ENCODE measurements at places on chromosomes 3 and 15.
A peak's percentile ranks its signal among the peaks of the same experiment; 100 is the strongest.

DNA sequence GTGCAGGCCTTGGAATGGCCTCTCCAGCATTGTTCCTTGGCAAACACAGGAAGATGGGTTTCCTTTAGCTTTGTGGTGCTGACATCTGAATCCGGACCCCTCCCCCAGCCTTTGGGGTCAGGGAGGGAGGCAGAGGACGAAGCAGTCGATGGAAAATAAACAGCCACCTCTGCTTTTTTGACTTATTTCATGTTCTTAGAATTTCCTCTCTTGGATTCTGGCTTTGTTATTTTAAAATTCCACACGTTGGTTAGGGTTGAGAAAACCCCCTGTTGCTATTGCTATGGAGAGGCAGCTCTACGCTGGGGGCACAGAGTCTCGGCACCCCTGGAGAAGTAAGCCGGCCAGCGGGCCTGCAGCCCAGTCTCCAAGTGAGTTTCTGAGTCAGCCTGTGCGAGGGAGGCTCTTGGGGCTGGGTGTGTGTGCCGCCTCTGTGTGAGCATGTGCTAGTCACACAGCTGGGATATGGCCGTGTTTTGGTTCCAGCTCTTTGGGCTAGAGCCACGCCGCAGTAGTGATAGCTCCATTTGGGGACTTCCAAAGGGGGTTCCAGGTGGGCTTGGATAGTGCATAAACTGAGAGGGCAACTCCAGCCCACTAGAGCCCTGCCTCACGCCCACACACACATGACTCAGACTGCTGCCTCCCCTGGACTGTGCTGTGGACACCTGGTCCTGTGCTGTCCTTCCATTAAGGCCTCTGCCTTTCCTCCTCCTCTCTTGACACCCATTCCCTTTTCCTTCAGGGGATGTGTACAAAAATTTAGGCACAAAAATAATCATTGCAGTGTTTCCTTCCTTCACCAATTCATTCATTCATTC is 58.8 kb downstream of the AMOTL2 start:
- no peak for DNase-seq

GRCh38 chr3:133910422-133910821 is 14.7 kb upstream of the RAB6B start:
- no peak for DNase-seq

DNA sequence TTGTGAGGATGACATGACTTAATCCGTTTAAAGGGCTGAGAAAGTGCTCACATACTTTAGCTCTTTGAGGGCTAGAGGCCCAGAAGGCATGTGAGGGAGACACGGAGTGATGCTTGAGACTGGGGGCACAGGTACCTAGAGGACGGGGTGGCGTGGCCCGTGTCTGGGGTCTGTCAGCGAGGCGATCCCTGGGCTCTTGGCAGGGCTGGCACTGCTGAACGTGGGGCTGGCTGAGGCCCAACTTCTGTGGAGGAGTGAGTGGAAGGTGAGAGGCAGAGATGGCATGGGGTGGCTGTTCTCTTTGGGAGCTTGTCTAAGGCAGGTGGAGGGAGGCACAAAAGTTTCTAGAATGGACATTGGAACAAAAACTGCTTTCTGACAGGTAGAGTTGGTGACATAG is 9.5 kb downstream of the SEMA4B start:
- DNase-seq: no peak

DNA sequence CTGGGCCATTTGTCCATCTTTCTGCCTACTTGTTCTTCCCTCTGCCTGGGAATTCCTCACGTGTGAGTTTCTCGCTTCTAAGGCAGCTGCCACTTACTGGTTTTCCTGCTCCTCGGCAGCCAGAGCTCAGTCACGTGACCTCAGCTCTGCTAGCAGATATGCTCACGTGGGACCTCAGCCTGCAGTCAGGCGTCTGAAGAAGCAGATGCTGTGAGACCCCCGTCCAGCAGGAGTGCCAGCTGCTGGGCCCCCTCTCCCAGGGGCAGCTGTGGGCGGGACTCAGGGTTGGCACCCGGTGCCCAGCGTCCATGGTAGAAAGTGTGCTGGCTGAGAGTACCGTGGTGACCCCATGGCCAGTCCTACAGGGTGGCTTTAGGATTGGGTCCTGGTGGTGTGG is 161.3 kb upstream of the TLE3 start:
- no peak for DNase-seq

GRCh38 chr15:77897896-77898406 is 179.6 kb downstream of the TBC1D2B start:
- no peak for DNase-seq

- peak; percentile 98 for DNase-seq
Measured at GRCh38 chr3:115790759-115791158, 167.4 kb downstream of the GAP43 start.

GRCh38 chr3:13787533-13788132 is 92.2 kb downstream of the WNT7A start:
- DNase-seq: no peak

DNA sequence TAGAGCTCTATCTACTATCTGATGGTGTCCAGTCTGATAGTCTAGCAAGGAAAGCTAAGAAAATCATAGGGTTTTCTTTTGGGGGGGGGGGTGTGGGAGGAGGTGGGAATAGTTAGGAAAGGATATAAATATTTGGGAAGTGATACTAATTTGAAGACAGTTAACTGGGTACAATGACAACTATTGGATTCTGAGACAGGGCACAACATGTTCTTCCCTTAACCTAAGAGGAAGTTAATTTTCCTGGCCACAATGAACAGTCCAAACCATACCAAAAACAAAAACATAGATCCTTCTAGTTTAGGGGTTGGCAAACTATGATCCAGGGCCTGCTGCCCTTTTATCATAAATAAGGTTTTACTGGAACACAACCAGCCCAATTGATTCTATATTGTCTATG is 10.0 kb upstream of the HCLS1 start:
- DNase-seq: no peak

DNA sequence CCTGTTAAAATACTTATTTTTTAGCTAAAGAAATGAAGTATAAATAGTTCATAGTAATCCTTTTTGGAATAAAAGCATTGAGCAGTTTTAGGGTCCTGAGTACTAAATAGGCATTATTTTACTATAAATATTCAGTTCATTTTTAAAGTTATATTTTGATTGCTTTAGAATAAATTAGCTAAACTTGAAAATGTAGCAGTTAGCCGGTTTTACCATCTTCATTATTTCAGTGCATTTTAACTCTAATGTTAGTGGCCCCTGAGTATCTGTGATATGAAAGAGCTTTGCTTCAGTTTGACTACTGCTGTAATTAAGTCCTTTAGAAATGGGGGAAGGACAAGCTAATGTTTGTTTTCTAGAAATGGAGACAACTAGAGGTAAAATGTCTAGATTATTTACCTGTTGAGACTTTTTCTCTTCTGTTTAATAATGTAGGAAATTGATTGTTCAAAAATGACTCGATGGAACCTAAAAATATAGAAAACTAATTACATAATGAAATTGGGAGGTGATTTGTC is 3.6 kb downstream of the SMC4 start:
- no peak for DNase-seq

GRCh38 chr3:56955492-56956111 is 104.9 kb upstream of the SPATA12 start:
- no peak for DNase-seq

GRCh38 chr3:98328933-98329332 is 24.7 kb upstream of the OR5K4 start:
- DNase-seq: no peak

DNA sequence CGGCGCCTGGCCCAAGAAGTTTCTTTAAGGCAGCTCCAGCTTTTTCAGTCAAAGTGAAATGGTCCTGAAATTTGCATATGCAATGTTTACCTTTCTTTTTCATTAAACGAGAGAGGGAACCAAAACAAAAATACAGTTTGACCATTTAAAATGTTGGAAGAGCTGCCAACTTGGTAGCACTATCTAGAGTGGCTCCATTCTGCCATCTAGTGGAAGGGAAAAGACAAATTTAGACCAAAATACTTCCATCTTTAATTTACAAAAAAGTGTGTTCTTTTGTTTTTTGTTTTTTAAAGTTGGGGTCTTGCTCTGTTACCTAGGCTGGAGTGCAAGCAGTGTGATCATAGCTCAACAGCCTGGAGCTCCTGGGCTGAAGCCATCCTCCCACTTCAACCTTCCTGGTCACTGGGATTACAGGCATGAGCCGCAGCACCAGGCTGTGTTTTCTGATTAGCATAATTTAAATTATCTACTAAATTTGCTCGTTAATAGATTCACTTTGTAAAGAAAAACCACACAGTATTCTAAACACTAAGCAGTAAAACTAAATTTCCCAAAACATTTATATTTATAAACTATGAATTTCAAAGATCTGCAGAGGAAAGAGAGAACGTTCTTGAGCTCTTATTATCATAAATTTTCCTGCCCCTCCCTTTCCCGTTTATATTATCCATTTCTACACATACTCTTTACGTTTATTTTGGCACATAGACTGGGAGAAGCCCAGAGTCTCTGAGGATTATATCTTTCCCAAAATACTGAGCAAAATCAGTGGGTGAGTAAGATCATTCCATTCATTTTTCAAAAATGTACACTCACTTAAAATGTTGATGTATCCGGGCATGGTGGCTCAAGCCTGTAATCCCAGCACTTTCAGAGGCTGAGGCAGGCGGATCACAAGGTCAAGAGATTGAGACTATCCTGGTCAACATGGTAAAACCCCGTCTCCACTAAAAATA is 15.4 kb upstream of the RFC4 start:
- peak; percentile 42 for DNase-seq

GRCh38 chr15:70575231-70576226 is 187.8 kb downstream of the UACA start:
- DNase-seq: no peak

GRCh38 chr15:78168608-78169007 is 19.4 kb downstream of the IDH3A start:
- DNase-seq: no peak

DNA sequence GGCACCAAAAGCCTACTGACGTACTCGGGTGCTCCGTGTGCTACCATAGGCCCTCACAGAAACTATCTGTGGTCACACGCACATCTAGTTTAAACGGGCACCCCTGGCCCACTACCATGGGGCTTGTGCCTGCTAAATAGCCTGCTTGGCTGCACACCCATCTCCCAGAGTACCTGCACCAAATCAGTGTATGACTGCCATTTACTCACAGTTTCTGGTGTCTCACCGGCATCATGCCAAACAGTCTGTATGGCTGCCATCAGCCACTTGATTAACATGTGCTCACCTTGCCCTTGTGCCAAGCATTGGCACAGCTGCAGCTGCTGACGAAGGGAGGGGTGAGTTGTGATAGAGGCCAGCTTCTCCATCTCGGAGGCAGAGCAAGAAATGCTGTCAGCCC is 232.7 kb downstream of the IGSF11 start:
- DNase-seq: no peak

DNA sequence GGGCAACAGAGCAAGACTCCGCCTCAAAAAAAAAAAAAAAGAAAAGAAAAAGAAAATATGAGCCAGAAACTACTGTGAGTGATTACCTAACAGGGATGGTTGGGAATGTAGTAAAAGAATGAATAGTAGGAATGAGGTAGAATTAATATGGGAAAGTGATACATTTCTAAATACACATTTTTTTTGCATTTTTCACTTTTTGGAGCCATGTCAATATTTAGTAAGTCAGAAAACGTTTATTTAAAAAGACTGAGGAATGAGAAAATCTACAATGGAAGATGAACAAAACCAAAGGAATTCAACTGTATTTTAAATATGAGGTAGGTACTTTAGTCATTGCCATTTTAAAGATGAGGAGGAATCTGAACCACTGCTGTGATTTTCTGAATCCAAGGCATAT is 817.2 kb upstream of the CADM2 start:
- no peak for DNase-seq

DNA sequence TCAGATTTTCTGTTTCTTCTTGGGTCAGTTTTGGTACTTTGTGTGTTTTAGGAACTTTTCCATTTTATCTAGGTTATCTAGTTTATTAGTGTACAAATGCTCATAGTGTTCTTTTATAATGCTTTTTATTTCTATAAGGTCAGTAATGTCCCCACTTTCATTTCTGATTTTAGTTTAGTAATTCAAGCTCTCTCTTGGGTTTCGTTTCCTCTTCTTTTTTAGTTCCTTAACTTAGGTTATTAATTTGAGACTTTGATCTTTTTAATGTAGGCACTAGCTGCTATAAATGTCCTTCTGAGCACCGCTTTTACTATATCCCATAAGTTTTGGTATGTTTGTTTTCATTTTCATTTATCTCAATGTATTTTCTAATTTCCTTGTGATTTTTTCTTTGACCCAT is 27.0 kb upstream of the CD200R1L start:
- no peak for DNase-seq

GRCh38 chr15:74222240-74223119 is 13.6 kb upstream of the CCDC33 start:
- DNase-seq: no peak

DNA sequence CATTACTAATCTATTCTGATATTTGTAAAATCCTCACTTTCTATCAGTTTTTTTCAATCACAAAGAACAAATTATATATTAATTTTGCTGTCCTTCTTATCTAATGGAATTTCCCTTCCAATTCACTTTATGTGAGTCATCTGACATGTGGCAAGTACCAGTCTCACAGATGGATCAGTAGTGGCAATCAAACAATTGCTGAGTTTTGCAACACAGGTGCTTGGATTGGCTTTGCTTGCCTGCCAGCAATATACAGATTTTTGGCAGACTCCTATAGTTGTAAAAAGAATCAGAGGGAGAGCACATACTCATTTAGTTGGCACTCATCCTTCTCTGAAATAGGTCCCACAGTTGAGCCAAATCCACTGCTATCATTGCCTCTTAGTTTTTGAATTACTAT is 83.7 kb downstream of the BCHE start:
- DNase-seq: no peak

- no peak for DNase-seq
Measured at GRCh38 chr15:77819048-77819850, 186.5 kb upstream of the LINGO1 start.

- no peak for DNase-seq
Measured at GRCh38 chr3:94185753-94186152, 122.9 kb downstream of the NSUN3 start.

DNA sequence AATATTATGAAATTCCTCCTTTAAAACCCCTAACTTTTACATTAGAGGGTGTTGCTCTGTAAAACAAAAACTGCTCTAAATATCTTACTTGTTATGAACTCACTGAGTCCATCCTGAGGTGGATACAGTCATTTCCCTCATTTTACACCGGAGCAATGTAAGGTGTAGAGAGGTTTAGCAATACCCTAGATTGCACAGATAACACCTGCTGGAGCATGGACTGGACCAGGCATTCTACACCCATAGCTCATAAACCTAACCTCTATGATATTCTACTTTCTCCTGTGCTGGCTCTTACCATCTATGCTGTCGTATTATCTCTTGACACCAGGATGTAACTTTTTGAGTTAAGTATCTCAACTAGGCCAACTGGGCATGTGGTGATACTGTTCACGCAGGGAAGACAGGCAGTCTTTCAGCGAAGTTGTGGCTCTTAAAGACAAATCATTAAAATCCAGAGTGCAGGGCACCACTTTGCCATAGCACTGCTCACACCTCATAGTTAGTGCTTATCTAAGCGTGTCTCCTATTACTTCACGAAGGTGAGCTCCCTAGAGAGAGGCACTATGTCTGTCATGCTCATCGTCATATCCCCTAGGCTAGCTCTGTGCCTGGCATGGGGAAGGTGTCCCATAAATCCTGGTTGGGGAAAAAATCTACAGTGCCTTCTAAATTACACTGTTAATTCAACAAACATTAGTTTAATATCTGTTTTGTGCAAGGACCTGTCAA is 100.1 kb upstream of the SLC2A2 start:
- no peak for DNase-seq

GRCh38 chr3:40451551-40451950 is 5.6 kb upstream of the RPL14 start:
- no peak for DNase-seq

Data from non-pigmented ciliary epithelial cell (primary cell).